ENCODE measurements at places on chromosomes 12 and 14.

GRCh38 chr12:91974541-91975085 lies 171.0 kb downstream of the BTG1 start:
- no peak for DNase-seq

GRCh38 chr12:67522222-67522621 lies 126.3 kb upstream of the DYRK2 start:
- DNase-seq, result no peak

DNA sequence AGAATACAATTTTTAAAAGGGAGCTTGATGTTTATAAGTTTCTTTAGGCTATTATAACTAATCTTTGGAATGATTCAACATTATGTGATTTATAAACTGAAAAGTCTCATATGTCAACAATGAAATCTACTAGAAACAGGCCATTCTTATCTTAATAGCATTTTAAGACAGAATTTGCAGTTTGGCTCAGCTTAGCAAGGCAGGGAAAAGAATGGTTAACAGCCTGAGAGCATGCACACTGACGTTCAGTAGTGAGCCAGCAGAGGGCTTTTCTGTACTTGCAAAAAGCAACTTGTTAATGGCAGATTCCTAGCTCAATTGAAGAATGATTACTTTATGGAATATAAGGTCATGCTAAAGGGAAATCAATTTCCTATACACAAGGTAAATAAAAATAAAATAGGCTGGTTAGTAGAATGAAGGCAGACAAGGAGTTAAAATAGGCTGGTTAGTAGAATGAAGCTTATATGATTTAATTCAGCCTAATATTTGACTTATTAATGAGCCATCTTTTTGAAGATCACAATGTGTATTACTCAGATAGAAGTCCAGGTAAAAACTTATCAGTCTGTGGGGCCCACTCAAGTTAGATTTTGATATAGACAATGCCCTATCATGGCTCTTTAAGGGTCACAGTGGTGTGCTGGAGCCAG lies 95.9 kb downstream of the OTOGL start:
- DNase-seq, result peak; percentile 39

- no peak for DNase-seq
Measured at GRCh38 chr12:68959891-68960464, 27.0 kb upstream of the CPM start.

GRCh38 chr14:38233218-38233617 lies 22.7 kb downstream of the CLEC14A start:
- no peak for DNase-seq

DNA sequence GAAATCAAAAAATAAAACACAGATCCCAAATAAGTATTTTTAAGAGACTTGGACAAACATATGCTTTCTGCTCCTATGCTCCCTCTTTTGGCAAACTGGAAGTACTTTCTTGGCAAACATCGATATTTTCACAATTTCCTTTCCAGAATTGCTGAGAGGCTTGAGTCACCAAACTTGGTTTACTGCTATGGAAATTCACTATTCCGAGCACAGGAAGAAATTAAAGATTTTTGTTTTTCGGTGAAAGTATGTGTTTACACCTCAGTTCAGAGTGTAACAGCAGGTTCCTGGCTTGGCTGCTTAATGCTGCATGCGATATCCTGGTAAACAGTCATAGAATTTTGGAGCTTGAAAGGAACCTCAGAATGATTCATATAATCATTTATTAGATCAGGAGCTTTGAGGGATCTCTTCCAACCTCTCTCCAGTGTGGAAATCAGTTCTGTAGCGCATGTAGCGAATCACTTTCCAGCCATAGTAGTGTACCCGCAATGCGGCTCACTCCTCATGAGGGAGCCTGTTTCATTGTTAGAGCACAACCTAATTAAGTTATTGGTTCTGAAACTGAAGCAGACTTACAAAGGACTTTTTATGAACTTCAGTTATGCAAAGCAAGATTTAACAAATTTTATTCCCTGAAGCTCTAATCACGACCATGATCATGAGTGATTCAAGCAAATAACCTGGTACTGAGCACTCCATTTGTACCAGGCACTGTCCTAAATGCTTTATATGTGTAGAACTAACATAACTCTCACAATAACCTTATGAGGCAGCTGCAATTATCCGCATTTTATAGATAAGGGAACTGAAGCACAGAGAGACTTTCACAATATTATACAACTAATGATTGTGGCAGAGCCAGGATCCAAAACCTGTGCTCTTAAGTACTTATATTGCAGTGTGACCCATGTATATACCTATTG lies 56.4 kb upstream of the ATP2A2 start:
- DNase-seq, result no peak

DNA sequence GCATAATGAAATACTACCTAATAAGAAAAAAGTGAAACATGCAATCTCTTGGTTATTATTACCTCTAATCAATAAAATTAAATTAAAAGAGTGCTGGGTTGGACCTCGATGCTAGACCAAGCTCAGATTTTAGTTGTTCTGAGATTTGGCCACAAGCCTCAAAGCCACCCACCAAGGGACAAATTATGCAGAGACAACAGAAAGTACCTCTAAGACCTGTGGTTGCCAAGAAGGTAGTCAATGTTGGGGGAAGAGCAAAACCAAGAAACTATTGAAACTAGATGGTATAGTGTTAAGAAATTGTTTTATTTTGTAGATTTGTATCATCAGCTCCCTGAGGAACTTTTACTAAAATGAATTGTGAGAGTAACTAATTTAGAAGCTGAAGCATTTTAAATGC lies 43.8 kb upstream of the ARID2 start:
- DNase-seq, result no peak

DNA sequence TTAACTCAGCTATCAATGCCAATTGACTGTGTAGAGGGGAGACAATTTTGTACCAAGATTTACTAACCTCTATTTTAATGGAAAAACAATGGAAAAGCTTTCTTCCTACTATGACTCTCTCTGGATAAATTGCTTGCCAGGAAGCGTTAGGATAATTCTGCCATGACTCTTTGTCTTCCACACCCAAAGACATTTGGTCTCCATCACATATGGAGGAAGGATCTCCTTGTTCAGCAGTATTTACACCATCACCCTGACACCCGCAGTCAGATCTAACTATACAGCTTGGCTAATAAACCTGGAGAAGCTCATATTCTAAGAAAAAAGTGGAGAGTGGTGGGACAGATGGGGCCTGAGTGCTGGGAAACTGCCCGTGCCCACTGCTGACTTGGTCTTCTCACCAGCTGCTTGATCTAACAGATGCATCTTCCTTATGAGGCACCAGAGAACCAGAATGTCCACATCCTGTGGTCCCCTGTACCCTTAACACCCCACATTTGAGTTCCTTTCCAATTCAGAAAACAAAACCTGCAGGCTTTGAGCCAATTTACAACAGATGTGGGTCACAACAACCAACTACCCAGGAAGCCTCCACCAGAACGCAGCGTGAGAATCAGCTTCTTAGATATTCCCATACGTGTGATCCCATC lies 154.0 kb downstream of the DAD1 start:
- no peak for DNase-seq

GRCh38 chr12:93484315-93484981 lies 17.1 kb downstream of the MRPL42 start:
- DNase-seq, result no peak

DNA sequence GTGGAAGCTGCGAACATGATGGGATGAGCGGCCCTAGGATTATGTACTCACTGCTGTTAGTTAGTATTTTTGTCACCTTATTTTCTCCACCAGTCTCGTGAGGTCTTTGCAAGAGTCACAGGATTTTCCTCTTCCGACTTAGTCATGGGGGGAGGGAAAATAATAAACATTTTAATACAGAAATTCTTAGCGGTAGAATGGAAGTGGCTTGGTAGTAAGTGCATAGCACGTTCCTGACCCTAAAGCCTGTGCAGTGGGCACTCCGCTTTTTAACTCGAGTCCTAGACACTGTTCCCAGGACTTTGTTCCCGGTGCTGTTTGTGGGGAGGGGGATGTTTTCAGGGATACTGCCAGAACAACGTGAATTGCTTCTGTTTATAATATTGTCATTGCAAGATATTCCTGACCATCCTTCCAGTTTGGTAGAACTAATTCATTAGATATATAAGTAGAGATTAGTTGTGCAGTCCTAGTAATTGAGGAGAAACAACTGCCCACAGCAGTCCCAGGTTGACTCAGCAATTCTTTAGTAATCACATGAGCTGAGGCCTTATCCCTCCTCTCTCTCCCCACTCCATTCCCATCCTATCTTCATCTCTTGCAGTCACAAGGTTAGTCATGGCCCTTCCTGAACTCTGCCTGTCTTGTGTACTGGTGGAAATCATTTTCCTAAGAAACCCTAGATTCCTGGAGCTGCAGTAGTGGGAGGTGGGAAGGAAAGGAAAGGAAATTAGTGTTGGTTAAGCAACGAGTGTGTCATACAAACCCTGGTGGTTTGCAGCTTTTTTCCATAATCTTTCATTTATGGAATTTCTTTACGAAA lies 799 bp downstream of the SLC38A6 start:
- DNase-seq, result no peak

DNA sequence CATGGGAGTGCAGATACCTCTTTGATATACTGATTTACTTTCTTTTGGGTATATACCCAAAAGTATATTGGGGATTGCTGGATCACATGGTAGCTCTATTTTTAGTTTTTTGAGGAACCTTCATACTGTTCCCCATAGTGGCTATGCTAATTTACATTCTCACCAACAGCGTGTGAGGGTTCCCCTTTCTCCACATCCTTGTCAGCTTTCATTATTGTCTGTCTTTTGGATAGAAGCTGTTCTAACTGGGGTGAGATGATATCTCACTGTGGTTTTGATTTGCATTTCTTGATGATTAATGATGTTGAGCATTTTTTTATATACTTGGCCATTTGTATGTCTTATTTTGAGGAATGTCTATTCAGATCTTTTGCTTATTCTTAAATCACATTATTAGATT lies 44.1 kb upstream of the JDP2 start:
- DNase-seq, result no peak

GRCh38 chr14:69005432-69006148 lies 26.5 kb upstream of the ACTN1 start:
- DNase-seq, result no peak

DNA sequence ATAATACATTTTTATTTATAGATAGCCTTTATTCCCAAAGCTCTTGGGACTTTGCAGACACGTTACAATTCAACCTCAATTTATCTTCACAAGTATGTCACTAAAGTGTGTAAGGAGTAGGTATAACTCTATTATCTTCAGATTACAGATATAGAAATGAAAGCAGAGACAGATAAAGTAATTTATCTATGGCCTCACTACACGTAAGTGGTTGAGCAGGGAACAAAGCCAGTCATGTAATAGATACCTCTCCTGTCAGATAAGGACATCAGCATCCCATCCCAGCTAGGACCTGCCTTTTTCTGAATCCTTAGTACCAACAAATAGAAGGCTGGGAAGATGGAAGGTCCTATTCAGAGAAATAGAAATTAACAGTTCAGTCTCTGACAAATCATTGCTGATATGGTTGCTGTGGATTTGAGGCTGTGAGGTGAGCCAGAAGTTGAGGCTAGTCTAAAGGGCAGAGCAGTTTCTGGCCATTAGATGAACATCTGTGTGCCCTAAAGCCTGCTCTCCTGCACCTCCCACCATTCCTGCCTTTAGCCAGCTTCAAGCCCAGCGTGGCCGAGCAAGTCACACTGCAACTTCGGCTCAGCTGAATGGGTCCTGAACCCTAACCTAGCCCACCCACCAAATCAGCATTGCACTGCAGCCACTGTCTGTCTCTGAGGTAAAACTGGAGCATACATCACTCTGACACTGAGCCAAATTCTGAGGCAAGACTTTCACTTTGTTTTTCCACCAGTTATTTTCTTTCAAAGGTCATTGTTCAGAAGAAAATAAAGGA lies 71.1 kb upstream of the PLEKHA5 start:
- no peak for DNase-seq

DNA sequence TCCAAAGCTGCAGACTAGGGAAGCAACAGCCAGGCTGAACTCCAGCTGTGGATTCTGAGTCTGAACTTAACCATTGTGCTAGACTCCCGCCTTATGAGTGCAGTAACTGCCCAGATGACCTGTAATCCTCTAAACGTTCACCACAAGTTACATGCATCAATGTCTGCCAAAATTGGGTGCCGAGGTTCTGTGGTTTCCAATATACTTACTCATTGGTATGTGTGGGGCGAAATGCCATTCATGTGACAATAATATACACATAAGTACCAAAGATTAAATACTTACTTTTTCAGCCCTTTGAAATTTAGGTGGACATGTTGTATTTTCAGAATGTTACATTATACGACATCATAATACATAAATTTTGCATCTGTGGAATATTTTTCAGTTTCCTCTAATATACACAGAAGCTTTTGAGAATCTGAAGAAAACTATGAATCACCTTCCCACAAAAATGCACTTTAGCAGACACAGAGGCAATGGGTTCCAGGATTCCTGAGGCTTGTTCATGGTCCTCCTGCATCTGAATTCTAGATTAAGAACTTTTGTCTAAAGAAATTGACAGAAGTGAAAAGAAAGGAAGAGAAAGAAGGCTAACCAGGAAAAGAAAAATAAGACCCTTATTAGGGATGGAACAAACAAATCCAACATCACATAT lies 31.7 kb downstream of the GRIP1 start:
- DNase-seq, result no peak

GRCh38 chr14:61505815-61506809 lies 184.7 kb downstream of the PRKCH start:
- DNase-seq, result no peak

DNA sequence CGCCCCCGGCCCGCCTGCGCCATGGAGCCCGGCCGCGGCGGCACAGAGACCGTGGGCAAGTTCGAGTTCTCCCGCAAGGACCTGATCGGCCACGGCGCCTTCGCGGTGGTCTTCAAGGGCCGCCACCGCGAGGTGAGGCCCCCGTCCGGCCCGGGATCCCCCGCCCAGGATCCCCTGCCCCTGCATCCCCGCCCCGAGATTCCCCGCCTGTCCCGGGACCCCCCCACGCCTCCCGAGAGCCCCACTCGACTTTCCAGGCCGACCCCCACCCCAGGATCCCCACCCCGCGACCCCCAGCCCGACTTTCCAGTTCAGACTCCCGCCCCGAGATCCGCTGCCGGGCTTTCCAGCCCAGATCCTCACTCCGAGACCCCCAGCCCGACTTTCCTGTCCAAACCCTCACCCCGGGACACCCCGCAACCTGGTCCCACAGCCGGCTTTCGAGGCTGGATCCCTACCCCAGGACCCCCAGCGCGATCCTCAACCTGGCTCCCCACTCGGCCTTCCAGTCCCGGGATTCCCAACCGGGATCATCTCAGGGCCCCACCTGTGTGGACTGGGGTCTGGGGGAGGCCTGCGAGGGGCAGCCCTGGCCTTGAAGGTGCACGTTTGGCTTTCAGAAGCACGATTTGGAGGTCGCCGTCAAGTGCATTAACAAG lies 688 bp downstream of the ULK1 start:
- DNase-seq, result no peak

DNA sequence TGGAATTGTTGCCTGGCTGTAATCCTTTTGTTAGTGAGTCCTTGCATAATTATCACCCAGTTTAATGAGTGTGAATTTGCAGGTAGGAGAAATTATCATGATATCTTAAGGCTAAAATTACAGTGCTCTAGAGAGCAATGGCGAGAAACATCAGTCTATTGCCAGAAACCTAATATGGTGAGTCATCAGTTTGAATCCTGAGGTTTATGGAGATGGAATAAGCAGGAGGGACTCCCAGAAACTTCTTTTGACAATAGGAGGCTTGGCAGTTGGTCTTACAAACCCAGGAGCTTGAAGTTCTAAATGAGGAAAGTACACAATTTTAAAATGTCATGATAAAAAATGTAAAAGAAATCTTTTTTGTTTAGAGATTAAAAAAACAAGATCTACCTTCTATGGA lies 31.5 kb upstream of the CRADD start:
- no peak for DNase-seq
